ENCODE measurements at places on chromosomes 7 and 10.

- no peak overlapping the region for H3K27ac ChIP-seq
- peaks cover 7% of the 10 kb centered on the region for H3K4me1 ChIP-seq
- H3K27me3 ChIP-seq = peaks cover 27% of the 10 kb centered on the region
- no peak for DNase-seq
- no peak overlapping the region for H3K4me3 ChIP-seq
- H3K36me3 ChIP-seq = no peaks in the 10 kb centered on the region
Measured at GRCh38 chr10:22252801-22253579, 35.2 kb upstream of the EBLN1 start.

- no peak for DNase-seq
- H3K4me3 ChIP-seq = no peak overlapping the region
- no peaks in the 10 kb centered on the region for H3K4me1 ChIP-seq
- no peaks in the 10 kb centered on the region for H3K36me3 ChIP-seq
- no peak overlapping the region for H3K27ac ChIP-seq
Measured at GRCh38 chr7:105985229-105985628, 22.2 kb downstream of the CDHR3 start.

DNA sequence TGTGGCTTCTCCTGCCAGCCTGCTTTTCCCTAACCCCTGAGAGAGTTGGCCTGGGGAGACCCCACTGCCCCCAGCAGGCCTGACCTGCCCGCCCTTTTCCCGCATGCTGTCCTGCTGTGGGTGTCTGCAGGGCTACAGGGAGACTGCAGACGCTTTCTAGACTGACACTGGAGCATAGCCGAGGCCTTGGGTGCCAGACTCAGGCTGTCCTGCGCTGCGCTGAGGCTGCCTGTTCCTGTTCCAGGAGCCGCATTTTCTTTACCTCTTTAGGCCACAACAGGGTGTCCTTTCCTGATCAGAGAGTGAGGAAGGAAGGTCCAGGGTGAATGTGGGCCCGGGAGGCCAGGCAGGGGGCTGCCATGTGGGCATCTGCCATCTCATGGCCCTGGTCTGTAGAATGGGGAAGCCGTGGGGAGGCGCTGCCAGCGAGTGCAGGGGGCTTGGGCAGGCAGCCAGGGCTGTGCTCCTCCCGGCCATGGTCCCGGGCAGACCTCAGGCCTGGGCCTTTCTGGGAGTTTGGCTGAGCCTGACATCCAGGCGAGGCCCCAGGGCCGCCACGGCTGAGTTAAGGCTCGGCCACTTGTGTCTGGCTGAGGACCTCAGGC lies 3.6 kb downstream of the PWWP2B start:
- no peaks in the 10 kb centered on the region for H3K27me3 ChIP-seq
- no peak overlapping the region for H3K27ac ChIP-seq
- peaks cover 2% of the 10 kb centered on the region for H3K36me3 ChIP-seq
- DNase-seq = no peak

DNA sequence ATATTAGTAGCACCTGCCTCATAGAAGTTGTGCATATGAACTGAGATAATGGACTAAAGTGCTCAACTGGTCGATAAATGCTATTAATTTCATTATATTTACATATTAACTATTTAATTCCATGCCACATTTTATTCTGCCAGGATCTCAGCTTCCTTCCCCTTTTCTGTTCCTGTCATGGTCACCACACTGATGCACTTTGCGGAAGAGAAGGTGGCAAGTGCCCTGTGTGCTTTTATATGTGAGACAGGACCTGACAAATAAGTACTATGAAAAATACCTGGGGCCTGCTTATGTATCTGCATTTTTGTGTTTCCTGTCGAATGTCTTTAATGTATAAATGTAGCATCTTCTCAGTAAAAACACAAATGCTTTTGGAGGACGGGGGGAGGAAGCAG lies 12.2 kb downstream of the ATP6V0E2 start:
- H3K27ac ChIP-seq = no peak overlapping the region
- DNase-seq = no peak
- no peak overlapping the region for H3K4me3 ChIP-seq
- no peaks in the 10 kb centered on the region for H3K27me3 ChIP-seq

GRCh38 chr10:59240582-59241183 lies 64.2 kb downstream of the PHYHIPL start:
- DNase-seq = no peak
- no peak overlapping the region for H3K27ac ChIP-seq
- no peaks in the 10 kb centered on the region for H3K36me3 ChIP-seq
- H3K27me3 ChIP-seq = no peaks in the 10 kb centered on the region
- H3K4me3 ChIP-seq = no peak overlapping the region
- H3K4me1 ChIP-seq = no peaks in the 10 kb centered on the region

DNA sequence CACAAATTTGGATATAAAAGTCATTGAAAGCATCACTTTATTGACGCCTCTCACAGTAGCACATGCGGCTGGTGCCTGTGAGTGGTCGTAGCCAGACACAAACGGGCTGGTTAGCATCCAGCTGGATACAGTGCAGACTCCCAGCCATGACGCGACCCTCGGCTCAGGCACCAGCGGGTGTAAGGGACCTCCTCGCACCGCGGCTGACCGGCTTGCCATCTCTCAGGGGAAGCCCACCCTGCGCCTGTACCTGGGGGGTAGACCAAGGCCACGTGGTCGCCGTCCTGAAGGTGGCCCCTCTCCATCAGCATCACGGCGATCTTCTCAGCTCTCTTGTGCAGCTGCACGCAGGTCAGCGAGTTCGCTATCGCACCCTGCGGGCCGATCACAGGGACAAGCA lies 213.8 kb downstream of the ZMYND11 start:
- peaks cover 4% of the 10 kb centered on the region for H3K27me3 ChIP-seq
- no peaks in the 10 kb centered on the region for H3K4me1 ChIP-seq
- H3K27ac ChIP-seq = no peak overlapping the region
- H3K4me3 ChIP-seq = no peak overlapping the region
- no peaks in the 10 kb centered on the region for H3K36me3 ChIP-seq
- no peak for DNase-seq

DNA sequence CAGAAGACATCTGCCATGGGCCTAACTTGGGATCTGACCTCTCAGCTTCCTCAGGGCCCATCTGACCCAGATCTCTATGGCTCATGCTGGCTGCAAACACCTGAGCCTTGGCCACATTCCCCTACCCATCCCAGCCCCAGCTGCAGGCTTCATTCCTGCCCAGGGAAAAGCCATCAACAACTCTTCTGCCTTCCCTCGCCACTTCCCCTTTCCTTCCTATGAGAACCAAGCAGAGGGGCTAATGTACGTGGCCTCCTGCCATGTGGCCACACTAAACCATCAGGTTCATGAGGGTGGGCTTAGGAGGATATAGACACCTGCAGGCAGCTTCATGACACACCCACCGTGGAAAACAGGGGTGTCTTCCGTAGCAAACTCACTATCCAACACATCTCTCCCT lies 312.2 kb downstream of the GALNT17 start:
- H3K4me3 ChIP-seq = no peak overlapping the region
- H3K27me3 ChIP-seq = no peaks in the 10 kb centered on the region
- peaks cover 25% of the 10 kb centered on the region for H3K4me1 ChIP-seq
- H3K27ac ChIP-seq = 0 out of 2 replicates have a peak overlapping the region, but pooled peaks have one; percentile 32
- H3K36me3 ChIP-seq = no peaks in the 10 kb centered on the region
- DNase-seq = no peak

All from DND-41 (cell line).